ENCODE measurements at places on chromosomes 13 and 19. TPM values are rescaled to one million over a fixed set of nuclear protein-coding genes. Genes with fewer than 3 reads are reported as not detected.

Gene TNFSF13B
- total RNA-seq, result 2.5 TPM

Gene ZNF345
- total RNA-seq, result 34.4 TPM

Gene PGLYRP2
- total RNA-seq, result not detected

Gene MAG
- 0.31 TPM for total RNA-seq

Data from parietal lobe (tissue), 2 donors.